G401 (cell line): ENCODE measurements at places on chromosomes 3 and 15. TPM values are rescaled to one million over a fixed set of nuclear protein-coding genes. Genes with fewer than 3 reads are reported as not detected.

Gene ACAN
- 0.68 TPM in 1 of 2 replicates, not detected in the other for total RNA-seq

Gene SLC51B
- not detected in 2 replicates for total RNA-seq

Gene CCR9
- total RNA-seq = not detected in 2 replicates

Gene CCR3
- total RNA-seq = 1.1 and 11.5 TPM in 2 replicates

Gene LDHAL6B
- not detected in 2 replicates for total RNA-seq

Gene IL17RB
- total RNA-seq = 0.12 and 0.54 TPM in 2 replicates

Gene CNTN3
- total RNA-seq = not detected in 2 replicates

Gene FES
- total RNA-seq = 0.43 and 0.64 TPM in 2 replicates

Gene SLC12A1
- total RNA-seq = not detected in 2 replicates

Gene CLDN16
- total RNA-seq = not detected in 2 replicates

Gene CCDC39
- total RNA-seq = not detected in 2 replicates

DNA sequence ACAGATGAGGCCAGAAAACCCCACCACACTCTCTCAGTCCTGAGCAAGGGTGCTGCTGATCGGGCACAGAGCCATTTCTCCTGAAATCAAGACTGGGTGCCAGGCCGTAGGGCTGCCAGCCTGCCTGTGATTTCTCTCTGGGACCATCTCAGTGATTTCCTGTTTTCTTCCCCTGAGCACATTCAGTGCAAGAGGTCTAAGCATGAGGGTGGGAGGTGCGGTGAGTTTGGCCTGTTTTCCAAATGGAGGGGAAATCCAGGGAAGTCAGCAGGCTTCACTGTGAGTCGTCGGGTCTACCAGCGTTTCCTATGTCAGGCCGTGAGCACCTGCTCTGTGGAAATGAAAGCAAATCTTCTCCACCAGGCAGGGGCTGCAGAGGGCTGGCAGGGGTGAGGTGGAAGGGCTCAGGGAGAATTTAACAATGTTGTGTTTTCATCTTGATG is 82.3 kb downstream of the ST6GAL1 start:
- no peak for DNase-seq

DNA sequence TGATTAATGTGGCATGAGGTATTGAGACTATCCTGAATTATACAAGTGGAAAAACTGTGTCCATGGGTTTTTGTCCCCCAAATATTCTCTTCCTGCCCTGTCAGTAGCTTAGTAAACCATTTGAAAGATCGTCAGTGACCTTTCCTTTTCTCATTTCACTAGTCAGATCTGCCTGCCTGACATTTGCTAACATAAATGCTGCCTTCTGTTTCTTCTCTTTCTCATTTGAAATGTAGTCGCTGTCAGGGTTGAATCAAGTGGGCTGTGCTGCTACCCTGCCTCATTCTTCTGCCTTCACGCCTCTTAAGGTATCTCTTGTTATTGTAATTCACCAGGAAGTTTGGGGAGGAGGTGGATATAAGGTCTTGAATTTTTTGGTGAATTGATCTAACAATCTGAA is 67.5 kb downstream of the LRCH3 start:
- DNase-seq = peak; percentile 41

DNA sequence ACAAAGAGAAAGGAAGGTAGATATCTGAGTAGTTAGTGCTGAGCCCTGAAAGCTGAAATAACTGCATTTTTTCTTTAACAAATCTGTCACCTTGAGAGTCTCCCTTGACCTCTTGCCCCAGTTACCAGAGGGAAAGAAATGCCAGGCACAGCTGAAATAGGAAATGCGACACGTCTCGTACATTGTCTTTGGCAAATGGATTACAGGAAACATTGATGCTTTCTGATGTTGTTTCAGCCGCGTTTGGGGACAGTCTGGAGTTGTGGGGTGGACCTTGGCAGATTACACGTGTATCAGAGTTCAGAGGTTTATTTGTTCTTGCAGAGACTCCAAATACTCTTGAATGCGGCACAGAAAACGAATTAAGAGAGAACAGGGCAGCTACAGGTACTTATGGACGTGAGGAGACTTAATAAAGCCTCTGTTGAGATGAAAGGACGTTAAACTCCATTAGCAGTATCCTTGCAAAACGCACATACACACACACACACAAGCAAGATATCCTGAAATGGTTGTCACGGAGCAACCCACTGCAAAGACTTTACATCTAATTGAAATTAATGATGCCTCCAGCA is 272.8 kb upstream of the RORA start:
- DNase-seq = no peak

GRCh38 chr3:37751967-37752648 is 109.6 kb upstream of the CTDSPL start:
- no peak for DNase-seq

DNA sequence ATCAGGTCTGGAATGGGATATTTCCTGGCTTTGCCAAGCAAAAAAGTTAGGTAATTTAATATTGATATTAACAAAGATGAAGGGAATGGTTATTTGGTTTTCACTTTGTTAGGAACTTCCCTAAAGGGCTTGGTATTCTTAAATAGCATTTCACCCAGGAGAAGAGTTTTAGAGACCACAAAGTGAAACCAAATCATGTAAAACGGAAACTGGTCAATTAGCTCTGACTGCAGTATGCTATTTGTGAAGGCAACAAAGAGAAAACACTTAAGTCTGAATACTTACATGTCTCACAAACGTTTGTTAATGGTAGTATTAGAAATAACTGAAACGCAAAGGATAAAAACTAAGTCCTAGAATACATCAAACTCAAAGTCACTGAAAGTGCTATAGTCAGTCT is 32.4 kb upstream of the SETMAR start:
- no peak for DNase-seq

GRCh38 chr15:88303395-88303794 is 46.9 kb upstream of the NTRK3 start:
- DNase-seq = peak; percentile 57

- DNase-seq = no peak
Measured at GRCh38 chr3:17473761-17474160, 268.7 kb downstream of the TBC1D5 start.

- no peak for DNase-seq
Measured at GRCh38 chr3:181808053-181808452, 96.3 kb downstream of the SOX2 start.

GRCh38 chr3:174986685-174987084 is 127.6 kb downstream of the NAALADL2 start:
- DNase-seq = no peak

DNA sequence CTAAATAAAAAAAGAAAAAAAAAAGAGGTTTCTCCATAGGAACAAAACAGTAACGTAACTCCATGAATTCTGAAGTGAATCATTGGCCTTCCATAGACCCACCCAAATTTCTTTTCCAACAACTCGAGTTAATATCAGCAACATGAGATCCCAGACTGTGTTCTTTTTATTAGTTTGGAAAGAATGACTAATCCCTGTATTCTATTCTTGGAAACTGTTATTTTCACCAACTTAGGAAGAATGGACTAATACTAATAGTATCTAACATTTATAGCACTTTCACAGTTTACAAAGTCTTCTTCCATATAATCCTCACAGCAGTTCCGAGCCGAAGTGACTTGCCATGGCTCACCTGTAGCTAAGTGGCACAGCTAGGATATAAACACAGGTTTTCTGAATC is 72.7 kb upstream of the SLC4A7 start:
- DNase-seq = no peak

GRCh38 chr3:152205097-152205593 is 63.6 kb upstream of the MBNL1 start:
- DNase-seq = no peak

DNA sequence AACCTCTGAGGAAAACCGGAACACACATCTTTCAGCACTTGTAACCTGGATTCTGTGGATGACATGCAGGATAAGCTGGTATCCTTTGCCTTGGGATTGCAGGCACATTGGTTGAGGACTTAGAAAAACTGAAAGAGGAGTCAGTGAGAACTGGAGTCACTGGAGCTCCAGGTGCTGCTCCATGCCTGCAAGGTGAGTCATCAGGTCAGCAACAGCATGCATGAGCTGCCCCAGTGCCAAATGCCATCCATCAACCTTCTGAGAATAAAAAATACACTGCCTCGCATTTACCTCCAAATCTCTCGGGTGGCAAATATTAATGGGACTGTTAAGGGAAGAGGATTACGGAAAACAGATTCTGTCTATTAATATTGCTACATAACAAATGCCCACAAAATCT is 729.1 kb downstream of the NTRK3 start:
- DNase-seq = no peak

DNA sequence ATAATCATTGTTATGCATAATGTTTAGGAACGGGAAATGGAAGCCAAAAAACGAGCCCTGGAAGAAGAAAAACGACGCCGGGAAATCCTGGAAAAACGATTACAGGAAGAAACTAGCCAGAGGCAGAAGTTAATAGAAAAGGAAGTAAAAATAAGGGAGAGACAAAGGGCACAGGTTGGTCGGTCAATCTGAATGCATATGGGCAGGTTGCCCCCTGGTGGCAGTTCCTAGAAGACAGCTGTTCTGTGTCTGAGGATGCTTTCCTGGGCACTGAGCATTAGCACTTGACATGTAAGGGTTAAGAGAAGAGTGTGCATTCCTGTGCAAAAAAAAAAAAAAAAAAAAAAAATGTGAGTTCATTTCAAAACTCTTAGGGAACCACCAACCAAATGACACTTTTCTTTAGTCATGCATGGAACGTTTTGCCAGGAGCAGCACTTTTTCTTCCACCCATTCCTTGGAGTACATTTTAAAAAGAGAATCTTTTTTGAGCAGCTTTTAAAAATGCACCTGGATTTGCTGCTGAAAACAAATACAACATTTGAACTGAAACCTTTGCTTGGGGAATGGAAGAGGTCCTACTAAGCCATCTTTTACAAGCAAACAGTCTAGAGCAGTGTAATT is 11.1 kb upstream of the ABHD10 start:
- peak; percentile 82 for DNase-seq

GRCh38 chr15:64447536-64448315 is 12.7 kb upstream of the ZNF609 start:
- no peak for DNase-seq

- no peak for DNase-seq
Measured at GRCh38 chr3:186784820-186785494, 1.6 kb downstream of the EIF4A2 start.

DNA sequence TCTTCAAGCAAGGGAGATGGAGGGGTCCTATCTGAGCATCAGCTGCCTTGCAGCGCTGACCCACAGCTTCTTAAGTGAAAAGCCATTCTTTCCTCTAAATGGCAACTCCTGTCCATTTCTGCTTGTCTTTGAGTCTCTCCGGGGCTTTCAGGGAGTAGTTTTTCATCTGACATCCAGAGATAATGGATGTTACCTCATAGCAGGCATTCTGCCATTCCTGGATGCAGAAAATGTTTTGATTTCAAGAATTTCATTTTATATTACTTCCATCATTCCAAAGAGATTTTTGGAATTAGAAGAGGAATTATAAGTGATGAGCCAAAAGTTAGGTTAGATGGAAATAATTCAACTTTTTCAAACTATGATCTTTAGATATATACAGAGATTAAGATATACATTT is 44.9 kb upstream of the GABRG3 start:
- DNase-seq = no peak

DNA sequence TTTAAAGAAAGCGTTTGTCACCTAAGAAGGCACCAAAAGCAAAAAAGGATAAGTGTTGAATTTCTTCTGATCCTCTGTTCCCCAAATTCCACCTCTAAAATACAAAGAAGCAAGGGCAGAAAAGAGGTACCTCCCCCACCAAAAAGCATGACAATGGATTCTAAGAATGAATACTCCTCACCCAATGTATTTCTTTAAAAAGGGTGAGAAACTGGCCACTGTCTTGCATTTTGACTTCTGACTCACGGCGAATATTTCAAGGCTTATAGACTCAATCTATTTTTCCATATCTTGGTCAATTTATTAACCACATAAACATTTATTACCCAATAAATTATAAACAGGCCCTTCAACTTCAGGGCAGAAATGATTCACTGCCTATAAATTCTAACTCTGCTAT is 131.1 kb downstream of the NR1I2 start:
- DNase-seq = no peak

- DNase-seq = peak; percentile 11
Measured at GRCh38 chr3:182725372-182726251, 67.7 kb upstream of the ATP11B start.

DNA sequence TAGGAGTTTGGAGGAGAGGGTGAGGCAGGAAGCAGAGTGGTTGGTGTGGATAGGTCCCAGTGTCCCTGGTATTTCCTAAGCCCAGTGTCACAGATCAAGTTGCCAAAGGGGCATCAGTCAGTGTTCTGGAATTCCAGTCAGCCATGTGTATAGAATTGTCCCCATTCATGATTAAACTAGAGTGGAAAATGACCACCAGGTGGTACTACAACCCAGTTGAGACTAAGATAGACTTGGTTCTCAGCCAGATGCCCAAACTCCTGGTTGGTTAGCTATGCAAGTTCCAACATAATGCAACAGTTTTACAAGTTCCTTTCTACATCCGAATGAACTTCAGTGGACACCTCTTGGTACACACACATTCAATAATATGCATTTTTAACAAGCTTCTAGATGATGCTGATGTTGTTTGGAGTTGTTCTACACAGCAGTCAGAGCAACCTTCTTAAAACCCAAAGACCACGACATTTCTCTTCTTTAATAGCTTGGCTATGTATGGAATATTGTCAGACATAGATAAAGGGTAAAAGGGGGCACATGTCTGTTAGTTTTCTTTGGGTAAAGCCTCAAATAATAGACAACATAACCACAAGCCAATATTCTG is 8.4 kb upstream of the ATR start:
- peak; percentile 63 for DNase-seq

GRCh38 chr15:69784798-69785566 is 312.7 kb downstream of the TLE3 start:
- no peak for DNase-seq

- DNase-seq = no peak
Measured at GRCh38 chr3:181915551-181915950, 203.8 kb downstream of the SOX2 start.

DNA sequence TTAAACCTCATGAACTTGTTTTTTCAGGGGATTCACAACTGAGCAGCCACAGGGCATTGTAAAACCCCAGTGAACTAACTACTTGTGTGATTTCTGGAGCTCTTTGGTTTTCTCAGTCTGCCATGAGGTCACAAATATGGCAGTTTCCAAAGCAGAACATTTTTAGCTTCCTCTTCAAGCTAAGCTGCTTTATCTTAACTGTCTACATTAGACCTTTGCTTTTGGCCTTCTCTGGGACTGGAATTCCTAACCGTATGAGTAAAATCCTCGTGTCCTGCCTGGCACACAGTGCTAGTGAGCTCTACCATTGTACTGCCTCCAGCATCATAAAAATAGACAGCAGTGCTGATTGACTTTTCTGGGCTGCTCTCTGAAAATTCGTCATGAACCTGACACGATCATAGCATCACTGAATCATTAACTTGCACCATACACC is 22.1 kb downstream of the CDIN1 start:
- DNase-seq = no peak

GRCh38 chr3:55271549-55271948 is 215.6 kb downstream of the WNT5A start:
- no peak for DNase-seq

DNA sequence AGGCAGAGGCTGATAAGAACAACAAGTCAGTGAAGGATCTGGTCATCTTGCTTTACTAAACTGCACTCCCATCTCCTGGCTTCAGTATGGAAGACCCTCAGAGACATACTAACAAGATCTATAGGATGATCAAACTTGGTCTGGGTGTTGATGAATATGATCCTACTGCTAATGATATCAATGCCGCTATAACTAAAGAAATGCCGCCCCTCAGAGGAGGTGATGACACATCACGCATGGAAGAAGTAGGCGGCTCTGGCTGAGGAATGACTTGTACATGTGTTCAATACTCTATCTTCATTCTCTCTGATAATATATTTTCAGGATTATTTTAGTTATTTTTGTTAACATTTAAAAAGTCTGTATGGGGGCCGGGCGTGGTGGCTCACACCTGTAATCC is 17.5 kb upstream of the EIF2B5 start:
- no peak for DNase-seq
